Stimulated activated CD4-positive, alpha-beta T cell treated with anti-CD3 and anti-CD28 coated beads, TNF-alpha, amount 100 ng/mL, for 4 hours (primary cell): ENCODE measurements at places on chromosomes 5 and 9.

DNA sequence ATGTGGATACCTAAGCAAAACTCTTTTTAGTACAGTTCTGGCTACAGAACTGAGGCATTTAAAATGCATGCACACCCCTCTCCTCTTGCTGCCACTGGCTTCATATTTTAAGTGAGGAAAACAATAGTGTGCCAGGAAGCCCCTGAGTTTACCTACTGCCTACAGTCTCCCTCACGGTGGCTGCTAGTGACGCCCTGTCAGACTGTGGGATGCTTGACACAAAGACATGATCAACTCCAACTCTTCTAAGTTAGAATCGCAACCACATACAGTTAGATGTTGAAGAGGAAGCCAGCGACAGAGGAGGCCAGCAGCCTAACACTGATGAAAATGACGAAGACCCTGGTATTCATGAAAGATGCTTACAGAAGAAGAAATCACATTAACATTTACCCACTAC, 1.3 kb downstream of the SEC16A start:
- no peak for DNase-seq

DNA sequence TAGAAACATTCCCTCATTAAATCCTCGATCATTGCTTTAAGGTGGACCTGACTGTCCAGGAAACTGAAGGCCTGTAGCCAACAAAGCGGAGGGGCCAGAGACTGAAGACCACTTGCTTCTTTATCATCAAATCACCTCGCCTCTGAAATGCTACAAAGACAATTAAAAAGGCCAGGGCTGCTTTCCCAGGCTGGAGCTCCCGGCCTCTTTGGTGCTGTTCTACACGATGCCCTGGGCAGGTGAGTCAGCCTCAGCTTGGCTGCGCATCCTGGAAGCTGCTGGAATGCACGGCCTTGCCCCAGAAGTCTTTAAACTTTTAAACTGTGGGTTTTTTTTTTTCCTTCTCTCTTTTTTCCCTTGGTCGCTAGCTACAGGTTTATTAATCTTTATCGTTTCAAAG, 46.5 kb downstream of the SH3PXD2B start:
- no peak for DNase-seq

- DNase-seq = no peak
These were observed 21.2 kb downstream of the RASEF start for GRCh38 chr9:83041771-83042170.

- no peak for DNase-seq
These were observed 303.9 kb downstream of the ICE1 start for GRCh38 chr5:5726401-5726800.

- DNase-seq = no peak
These were observed 1.4 kb downstream of the PRR16 start for GRCh38 chr5:120465436-120465961.
